ENCODE measurements at places on chromosomes 5 and 9.

GRCh38 chr5:53906736-53907135 is 346.3 kb downstream of the NDUFS4 start:
- DNase-seq = no peak

DNA sequence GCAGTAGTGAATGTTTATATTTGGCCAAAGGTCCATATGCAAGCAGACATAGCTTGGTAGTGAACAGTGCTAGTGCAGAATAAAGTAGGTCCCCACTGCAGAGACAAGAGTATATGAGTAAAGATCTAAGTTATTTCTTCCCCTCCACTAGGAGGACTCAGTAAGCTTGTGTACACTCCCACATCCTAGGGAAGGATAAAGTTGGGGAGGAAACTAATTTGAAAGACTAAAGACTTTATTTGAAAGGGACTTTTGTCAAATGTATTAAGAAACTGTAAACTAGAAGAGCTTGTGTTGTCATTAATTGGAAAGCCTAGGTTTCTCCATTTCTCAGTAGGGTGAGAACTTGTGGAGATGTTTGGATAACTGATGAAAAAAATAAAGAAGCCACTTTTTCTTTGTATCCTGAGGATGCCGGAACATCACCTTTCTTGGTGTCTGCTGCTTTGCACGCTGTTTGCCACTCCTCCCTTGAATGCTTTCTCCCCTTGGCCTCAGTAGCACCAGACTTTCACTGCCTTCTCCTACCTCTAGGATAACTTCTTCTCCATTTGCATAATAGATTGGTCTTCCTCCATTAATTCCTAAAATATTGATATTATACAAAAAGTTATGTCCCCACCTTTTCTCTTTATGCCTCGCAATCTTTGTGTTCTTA is 329.0 kb downstream of the PARP8 start:
- DNase-seq = no peak

DNA sequence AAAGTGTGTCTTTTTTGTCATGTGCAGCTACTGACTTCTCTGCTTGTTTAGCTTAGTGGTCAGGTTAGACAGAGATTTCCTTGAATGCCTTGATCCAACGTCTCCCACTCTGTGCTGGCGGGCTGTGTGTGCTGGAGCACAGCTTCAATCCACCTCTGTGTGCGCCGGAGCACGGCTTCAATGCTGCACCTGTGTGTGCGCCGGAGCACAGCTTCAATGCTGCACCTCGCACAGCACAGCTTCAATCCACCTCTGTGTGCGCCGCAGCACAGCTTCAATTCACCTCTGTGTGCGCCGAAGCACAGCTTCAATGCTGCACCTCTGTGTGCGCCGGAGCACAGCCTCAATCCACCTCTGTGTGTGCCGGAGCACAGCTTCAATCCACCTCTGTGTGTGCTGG is 69.0 kb upstream of the PHYKPL start:
- DNase-seq = no peak

GRCh38 chr5:42991404-42992087 is 48.6 kb downstream of the ANXA2R start:
- peak; percentile 40 for DNase-seq

GRCh38 chr5:56574778-56575177 is 240.6 kb upstream of the MAP3K1 start:
- no peak for DNase-seq

DNA sequence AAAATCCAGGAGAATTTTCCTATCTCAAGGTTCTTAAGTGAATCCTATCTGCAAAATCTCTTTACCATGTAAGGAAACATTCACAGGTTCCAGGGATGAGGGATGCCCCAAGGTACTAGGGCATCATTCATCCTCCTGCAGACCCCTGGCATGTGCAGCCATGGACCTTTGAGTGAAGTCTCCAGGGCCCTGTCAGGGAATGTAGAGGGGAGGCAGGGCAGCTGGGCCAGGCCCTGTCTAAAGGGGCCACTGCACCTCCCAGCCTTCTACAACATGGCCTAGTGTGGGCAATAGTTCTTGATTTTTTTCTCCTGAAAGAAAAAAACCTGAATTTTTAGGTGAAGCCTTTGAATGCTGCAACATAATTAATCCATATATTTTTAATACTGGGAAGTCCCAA is 63.3 kb downstream of the SEMA4D start:
- no peak for DNase-seq

- no peak for DNase-seq
Measured at GRCh38 chr5:73030995-73031394, 75.2 kb downstream of the FCHO2 start.

DNA sequence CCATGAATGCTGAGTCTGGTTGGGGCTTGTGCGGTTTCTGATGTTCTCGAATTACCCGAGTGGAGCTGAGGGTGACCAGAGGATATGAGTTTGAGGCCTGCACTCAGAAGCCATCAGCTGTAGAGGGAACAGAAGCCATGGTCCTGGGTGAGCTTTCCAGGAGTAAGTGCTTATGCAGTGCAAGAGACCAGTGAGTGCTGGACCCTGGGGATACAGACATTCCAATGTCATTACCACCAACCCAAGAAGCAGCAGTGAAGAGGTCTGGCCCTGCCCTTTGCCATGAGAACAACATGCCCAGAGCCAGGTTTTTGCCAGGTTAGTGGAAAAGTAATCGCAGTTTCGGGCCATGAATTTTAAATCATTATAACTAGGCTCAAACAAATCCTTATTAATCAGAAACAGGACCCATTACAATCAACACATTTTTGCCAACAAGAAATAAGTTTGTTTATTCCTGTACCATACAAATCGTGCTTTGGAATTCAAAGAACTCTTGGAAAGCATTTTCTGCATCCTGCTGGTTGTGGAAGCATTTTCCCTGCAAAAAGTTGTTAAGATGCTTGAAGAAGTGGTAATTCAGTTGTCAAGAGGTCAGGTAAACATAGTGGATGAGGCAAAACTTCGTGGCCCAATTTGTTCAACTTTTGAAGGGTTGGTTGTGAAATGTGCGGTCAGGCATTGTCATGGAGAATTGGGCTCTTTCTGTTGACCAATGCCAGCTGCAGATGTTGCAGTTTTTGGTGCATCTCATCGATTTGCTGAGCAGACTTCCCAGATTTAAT is 154.6 kb downstream of the SYK start:
- no peak for DNase-seq

DNA sequence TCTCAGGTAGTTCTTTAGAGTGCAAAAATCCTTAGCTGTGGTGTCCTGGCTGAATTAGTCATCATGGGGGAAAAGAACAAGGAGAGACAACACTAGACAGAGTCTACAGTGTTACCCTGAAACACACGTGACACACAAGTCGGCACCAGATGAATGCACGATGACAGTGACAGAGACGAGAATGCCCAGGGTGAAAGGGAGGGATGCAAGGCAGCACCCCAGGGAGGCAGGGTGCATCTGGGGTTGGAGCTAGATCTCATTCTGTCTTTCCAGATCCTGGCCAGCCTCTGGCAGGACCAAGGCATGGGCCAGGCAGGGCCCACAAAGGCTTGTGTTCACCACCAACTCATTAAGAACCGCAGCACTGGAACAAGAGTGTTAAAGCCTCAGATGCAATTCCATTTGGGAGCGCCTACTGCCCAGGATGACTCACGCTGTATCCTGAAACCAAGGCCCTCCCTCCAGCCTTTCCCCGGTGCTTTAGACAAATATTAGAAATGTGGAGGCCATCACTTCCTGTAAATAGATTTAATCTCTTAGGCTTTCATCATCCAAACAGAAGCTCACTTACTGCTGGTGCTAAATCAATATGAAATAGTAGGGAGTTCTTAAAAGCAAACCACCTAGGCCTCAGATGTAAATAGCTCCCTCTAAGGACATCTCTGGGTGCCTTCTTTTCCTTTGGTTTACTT is 56.1 kb downstream of the IRX2 start:
- no peak for DNase-seq

GRCh38 chr9:114718801-114719221 is 36.8 kb upstream of the TEX48 start:
- DNase-seq = peak; percentile 86

DNA sequence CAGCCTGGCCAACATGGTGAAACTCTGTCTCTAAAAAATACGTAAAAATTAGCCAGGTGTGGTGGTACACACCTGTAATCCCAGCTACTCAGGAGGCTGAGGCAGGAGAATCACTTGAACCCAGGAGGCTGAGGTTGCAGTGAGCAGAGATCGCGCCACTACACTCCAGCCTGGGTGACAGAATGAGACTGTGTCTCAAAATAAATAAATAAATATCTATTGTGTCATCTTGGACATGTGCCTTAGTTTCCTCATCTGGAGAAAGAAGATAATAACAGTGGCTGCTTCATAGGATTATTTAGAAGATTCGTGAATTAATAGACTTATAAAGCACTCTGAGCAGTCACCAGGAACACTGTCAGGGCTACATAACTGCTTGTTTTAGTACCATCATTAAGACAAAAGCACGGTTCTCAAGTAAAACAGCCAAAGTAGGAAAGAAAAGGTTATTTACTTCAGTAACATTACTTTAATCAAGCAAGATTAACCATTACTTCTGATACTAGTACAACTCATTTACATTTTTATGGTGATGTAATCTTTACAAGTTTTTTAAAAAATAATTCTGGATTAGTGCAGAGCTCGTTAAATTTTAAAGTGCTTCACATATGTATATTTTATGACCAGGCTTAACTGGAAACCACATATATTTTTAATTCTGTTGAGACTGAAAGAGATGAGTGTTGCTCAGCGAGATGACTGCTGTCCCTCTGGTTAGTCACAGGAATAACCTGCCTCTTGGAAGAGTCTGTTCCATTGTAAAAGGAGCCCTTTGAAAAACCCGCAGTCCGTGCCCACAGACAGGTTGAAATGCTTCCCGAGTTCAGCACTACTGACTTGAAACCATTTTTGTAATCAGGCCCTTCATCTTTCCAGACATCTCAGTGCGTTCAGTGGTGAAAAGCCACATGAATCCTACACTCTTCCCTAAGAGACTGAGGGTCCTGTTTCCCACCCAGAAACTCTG is 36.7 kb downstream of the ANKH start:
- DNase-seq = no peak

All from stimulated activated CD4-positive, alpha-beta T cell treated with anti-CD3 and anti-CD28 coated beads, Interleukin-12 subunit alpha, Interleukin-12 subunit beta, amount 100 ng/mL, for 24 hours (primary cell).